Activated B cell treated with CpG ODN at 0.5 μM for 24 hours (primary cell): ENCODE measurements at places on chromosomes 2 and 18.

DNA sequence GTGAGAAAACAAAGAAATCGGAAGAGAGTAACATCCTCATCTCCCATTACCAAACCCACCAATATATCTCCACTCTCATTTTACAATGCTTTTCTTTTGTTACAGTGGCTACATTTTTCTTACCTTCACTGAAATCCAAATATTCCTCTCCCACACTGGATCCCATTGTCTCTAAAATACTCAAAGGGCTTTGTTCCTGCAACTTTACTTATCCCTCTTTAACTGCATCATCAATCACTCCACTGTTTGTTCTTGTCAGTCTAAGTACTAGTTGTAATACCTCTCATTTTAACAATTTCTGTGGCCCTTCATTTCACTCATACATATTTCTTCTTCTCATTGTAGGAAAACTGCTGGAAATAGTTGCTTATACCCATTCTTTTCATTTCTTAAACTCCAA is 464.2 kb upstream of the PIK3C3 start:
- no peak for DNase-seq

- DNase-seq = no peak
These were observed 23.3 kb upstream of the MTA3 start for GRCh38 chr2:42545023-42545721.

DNA sequence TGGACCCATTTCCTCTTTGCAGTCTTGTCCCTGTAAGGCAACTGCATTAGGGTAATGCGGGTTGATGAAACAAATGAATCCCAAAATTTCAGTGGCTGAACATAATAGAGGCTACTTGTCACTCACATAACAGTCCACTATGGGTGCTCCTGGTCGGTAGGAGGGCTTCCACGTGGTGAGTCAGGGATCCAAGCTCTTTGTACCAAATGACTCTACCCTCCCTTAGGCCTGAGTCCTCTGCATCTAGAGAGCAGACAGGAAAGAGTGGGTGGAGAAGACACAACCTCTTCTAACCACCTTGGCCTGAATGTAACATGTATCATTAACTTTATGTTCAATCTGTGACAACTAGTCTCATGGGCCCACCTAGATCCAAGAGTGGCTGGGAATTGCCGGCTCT is 86.2 kb upstream of the HAAO start:
- DNase-seq = no peak

- DNase-seq = no peak
These were observed 254.2 kb downstream of the RIT2 start for GRCh38 chr18:42861271-42861670.

DNA sequence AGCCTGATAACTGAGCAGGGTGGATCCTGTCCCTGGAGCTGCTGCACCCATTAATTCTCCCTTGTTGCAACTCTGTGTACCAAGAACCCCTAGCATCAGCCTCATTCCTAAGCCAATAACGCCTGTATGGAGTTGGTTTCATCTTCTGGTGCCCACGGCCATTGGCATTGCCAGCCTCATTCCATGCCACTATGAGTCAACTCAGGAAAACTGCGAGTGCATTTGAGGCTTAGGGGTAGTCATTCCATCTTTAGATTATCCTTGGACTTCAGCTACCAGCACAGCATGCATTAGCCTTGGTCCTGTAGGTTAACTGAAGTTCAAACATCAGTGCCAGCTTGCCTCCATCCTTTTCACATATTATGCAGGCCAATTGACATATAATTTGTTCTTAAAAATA is 1.4 kb upstream of the TRIM54 start:
- no peak for DNase-seq

GRCh38 chr2:108615480-108616090 is 81.3 kb downstream of the LIMS1 start:
- no peak for DNase-seq

DNA sequence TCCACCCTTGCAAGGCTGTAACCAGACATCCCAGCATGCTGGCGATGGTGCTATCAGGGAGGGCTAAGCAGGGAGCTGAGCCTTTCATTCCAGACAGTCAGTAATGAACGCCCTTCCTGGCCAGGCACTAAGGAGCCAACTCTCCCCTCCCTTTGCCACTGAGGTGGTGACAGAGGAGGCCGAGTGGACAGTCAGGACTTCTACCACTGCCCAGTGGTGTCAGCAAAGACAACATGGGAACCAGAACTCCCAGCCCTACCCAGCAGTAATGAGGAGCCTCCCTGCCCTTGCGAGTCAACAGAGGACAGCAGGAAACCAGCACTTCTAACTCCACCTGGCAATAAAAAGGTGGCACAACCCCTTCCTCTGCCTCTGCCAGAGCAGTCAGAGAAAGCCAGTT is 68.6 kb downstream of the ZAP70 start:
- no peak for DNase-seq

GRCh38 chr2:213419980-213420379 is 135.7 kb downstream of the SPAG16 start:
- DNase-seq = no peak

- DNase-seq = no peak
These were observed 473 bp downstream of the ELMOD3 start for GRCh38 chr2:85355073-85355410.

- no peak for DNase-seq
These were observed 171.1 kb downstream of the PAX3 start for GRCh38 chr2:222127660-222128059.

DNA sequence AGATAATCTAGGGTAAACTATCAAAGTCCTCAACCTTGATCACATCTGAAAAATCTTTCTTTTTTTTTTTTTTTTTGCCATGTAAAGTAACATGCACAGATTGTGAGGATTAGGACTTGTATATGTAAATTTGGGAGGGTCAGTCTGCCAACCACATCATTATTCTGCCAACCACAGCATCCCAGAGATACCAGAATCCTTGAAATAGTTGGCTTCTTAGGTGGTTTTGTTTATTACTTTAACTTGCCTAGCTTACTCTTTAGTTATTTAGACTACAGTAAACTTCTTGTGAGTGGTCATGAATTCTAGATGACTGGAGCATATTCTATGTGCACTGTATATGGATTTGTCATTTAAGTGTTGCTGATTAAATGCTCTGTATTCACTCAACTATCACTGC is 242.1 kb upstream of the RBMS1 start:
- no peak for DNase-seq

DNA sequence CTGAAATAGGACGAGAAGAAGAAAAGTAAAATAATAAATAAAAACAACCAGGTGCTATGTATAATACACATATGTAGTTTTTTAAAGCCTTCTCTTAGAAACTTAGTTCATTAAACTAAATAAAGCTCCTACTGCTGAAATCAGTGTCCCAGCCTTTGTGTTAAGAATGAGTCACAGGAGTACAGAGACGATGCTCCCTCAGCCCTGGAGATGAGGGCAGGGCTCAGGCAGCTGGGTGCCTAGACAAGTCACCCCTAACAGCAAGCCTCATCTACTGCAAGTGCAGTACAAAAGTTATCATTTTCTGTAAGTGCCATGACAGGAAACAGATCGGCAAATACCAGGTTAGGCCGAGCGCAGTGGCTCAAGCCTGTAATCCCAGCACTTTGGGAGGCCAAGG is 18.2 kb downstream of the KIDINS220 start:
- DNase-seq = no peak

DNA sequence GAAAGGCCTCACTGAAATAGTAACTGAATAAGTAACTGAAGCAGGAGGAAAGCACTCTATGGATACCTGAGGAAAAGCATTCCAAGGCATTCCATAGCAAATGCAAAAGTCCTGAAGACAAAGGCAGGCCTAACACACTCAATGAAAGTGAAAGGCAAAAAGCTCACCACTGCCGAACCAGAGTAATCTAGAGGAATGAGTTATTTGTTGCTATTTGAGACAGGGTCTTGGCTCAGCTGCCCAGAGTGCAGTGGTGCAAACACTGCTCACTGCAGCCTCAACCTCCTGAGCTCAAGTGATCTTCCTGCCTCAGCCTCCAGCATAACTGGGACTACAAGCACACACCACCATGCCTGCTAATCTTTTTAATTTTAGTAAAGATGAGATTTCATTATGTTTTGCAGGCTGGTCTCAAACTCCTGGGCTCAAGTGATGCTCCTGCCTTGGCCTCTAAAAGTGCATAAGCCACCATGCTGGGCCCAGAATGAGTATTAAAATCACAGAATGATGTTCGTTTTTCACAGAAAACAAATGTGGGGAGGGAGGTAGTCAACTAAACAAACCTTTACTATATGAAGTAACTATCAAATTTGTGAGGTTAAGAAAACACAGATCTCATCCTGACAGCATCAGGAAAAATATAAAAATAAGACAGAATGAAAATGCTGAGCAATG is 17.9 kb downstream of the PIAS2 start:
- no peak for DNase-seq

DNA sequence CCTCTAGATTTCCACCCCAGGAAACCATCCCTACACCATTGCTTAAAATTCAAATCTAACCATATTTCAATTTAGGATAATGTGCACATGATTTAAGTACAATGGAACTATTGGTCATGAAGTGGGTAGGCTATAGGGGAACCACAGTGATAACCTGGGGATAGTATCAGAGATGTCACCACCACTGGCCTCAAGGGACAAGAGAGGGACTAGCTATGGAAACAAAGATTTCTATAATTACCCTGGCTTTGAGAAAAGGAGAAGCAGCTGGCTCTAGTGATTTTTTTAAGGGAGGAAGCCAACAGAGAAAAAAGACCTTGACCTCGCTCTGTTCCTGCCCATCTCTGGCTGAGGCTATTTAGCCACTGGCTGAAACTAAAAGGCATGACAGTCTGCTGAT is 132.0 kb downstream of the MEP1B start:
- no peak for DNase-seq

- peak; percentile 83 for DNase-seq
These were observed at the start of the genes DOK1 and LOXL3 for GRCh38 chr2:74553892-74554819. Gene DOK1, plus strand, starts transcription at chr2:74554720. Its CDS starts 35 bp downstream, at chr2:74554755. Gene LOXL3, minus strand, starts transcription at chr2:74553942. Its CDS starts 1,308 bp downstream, at chr2:74552634.

DNA sequence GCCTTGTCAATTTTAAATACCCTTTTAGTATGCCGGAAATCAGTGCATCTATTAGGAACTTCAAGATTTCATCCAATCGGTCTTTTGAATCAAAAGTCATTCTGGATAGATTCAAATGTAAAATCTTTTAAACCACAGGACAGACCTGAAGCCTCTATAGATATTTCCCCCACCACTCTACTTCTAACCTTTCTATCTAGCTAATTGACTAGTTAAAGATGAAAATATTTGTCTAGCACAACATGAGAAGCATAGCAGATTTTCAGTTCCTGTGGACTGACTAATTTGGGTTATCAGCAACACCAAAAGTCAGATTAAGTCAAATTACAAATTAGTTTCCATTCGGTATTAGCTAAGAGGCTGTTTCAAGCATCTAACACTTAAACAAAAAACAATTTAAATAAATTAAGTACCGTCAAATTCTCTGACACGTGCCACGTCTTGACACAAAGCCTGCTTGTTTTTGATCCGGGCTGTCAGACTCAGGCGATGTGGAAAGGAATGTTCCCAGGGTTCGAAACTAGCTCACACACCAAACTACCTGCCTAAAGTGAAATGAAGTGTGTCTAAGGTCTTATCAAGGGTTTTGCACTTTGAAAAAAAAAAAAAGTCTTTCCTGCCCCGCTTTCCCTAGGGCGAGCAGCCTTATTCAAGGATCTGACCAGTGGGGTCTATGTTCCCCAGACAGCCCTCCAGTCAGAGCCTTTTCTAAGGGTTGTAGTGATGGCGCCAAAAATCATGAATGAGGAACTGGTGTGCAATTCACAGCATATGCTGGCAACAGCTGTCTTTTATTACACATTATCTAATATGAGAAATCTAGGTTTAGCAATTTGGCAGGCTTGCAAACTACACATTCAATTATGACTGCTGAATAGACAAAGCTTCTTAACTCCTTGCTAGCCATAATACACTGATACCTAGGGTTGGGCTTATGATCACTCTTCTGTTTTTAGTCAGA is 4.7 kb downstream of the CYTIP start:
- DNase-seq = no peak

- no peak for DNase-seq
These were observed 128.4 kb upstream of the CBLN2 start for GRCh38 chr18:72672364-72673184.

- no peak for DNase-seq
These were observed 103.9 kb upstream of the GULP1 start for GRCh38 chr2:188187726-188188125.

- no peak for DNase-seq
These were observed 95.7 kb downstream of the ZNF385B start for GRCh38 chr2:179765666-179766065.

- no peak for DNase-seq
These were observed 148.1 kb downstream of the GALNT14 start for GRCh38 chr2:30990176-30990575.

GRCh38 chr2:41414486-41415230 is 633.2 kb upstream of the PKDCC start:
- no peak for DNase-seq

GRCh38 chr2:201854221-201854801 is 48.0 kb downstream of the CDK15 start:
- DNase-seq = no peak

GRCh38 chr2:200617156-200618053 is 31.6 kb downstream of the AOX1 start:
- no peak for DNase-seq

- no peak for DNase-seq
These were observed 198.3 kb upstream of the HS6ST1 start for GRCh38 chr2:128516938-128517337.

GRCh38 chr2:231563378-231563961 is 29.2 kb upstream of the TEX44 start:
- no peak for DNase-seq

GRCh38 chr2:218880102-218880858 is at the start of gene WNT10A:
Gene WNT10A, plus strand, starts transcription at chr2:218880852. Its CDS starts 144 bp downstream, at chr2:218880996.
- DNase-seq = peak; percentile 84

DNA sequence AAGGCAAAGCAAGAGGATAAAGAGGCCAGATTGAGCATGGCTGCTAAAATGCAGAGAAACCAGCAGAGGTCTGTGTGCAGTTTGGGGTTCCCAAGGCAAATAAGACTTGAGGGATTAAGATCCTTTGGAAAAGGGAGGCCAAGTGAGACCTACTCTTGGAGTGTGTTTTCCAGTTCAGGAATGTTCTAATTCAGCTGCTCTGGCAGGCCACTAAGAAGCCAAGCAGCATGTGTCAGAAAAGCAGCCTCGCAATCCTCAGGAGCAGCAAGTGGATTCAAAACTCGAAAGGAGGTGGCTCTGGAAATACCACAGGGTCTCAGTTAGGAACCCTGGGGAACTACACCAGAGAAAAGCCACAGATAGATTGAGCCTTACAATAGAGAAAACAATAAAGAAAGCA is 569.2 kb downstream of the METTL4 start:
- DNase-seq = no peak

- DNase-seq = no peak
These were observed 35.3 kb downstream of the MYO5B start for GRCh38 chr18:50159654-50160046.

- DNase-seq = no peak
These were observed 4.0 kb upstream of the ZFP36L2 start for GRCh38 chr2:43230351-43230885.

- no peak for DNase-seq
These were observed 34.1 kb upstream of the GRB14 start for GRCh38 chr2:164655336-164655735.

GRCh38 chr2:59074071-59074470 is 832.9 kb upstream of the FANCL start:
- no peak for DNase-seq

DNA sequence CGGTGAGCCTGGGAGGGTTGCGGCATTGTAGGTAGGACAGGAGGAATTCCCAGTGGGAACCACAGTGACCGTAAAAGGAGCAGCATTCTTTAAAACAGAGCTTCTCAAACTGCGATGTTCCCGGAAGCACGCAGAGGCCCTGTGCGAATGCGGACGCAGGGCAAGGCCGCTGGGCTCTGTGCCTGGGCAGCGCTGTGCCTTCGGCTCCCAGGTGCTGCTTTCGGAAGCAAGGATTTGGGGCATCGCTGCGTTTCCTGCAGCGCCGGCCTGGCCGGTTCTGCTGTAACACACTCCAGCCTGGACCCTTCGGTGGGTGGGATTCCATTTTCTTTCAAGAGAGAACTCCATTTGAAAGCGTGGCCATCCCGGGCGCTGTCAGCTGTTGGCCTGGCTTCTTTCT is 118.6 kb downstream of the PTGR3 start:
- no peak for DNase-seq
